Stimulated activated CD4-positive, alpha-beta T cell treated with anti-CD3 and anti-CD28 coated beads, Interleukin-4, amount 100 ng/mL, for 4 hours (primary cell): ENCODE measurements at places on chromosomes 1 and 21.

DNA sequence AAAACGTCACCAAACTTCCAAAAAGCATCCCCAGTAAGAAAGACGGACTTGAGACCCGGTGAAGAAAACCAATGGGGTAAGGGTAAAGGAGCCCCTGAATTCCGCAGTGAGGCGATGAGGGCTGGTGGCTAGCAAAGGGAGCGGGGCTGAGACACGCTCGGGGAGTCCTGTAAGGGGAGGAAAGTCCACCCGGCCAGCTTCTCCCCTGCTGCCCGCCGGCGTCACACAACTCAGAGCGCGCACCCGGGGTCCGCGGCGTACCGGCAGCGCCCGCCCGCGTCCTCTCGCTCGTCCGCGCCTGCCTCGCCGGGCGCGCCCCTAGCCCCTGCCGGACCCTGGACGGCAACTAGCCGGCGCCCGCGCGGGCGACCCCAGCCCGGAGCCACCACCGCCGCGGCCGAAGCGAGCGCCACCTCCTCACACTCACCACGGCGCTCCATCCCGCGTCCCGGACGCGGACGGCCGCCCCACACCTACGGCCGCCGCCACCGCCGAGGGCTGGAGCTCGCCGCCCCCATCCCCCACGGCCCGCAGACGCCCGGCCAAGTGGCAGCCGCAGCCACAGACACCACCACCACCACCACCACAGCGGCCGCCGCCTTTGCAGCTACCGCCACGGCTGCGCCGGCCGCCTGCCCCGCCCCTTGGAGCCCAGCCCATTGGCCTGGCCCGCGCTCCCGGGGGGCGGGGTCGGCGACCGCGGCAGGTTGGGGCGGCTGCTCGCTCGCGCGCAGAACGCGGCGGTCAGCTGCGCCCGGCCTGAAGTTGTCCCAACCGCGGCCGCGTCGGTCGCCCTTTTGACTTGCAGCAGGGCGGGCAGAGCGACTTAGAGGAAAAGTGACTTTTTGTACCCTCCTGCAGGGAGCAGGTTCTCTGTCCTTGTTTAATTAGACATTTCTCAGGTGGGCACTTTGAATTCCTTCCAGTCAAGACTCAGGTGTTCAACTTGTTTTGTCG, 10.0 kb upstream of the ARHGAP29 start:
- DNase-seq: peak; percentile 41

DNA sequence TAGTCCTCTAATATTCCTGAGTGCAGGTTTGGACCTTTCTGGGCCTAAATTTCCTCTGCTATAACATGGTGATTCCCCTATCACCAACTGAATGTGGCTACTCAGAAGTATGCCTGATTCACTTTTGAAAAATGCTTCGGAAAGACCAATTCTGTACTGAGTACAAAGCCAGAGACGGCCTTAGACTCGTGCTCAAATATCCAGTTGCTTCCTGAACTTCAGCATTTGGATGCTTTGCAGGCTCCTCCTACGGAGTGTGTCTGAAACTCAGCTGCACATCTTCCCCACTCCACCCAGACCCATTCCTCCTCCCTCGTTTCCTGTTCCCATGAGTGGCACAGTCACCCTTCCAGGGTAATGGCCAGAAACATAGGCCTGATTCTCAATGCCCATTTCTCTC, 98.4 kb upstream of the GADD45A start:
- DNase-seq: no peak

- DNase-seq: no peak
These were observed 36.8 kb downstream of the HENMT1 start for GRCh38 chr1:108624069-108624468.

DNA sequence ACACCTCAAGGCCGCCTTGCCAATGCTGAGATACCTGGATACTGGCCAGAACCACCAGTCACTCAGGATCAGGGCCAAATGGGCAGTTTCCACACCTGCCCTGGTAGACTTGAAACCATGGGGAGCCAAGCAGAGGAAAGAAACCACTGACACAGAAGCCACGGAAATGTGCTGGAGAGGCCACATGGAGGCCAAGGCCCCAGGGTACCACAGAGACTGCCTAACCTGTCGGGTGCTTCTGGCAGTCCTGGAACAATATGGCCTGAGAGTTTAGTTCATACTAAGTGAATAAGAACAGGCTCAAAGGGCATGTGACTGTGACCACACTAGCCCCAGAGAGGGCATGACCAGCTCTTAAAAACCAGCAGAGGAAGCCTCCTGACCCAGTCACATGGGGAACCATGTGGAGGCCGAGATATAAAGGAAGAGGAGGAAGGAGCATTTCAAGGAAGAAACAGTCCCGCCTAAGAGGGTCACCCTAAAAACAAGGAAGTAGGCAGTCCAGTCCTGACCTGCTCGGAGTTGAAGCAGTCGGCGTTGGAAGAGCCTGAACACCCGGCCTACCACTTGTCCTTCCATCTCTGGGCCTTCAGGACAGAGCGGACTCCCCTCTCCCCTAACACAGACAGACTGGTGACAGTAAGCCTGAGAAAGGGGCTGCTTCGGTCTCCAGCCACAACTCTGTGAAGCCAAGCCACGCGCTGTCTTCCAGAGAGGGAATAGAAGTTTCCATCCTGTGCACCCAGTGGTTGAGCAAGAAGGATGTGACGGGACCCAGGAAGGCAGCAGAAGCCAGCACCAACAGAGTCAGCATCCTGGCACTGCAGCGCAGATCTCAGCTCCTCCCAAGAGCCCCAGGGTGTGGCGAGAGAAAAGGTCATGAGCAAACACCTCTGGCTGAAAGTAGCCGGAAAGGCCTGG, at the start of gene DENND2D:
Gene DENND2D (minus strand): TSS at position 766 of the 921 bp plus-strand sequence. CDS start 187 bp downstream, at position 579.
- peak; percentile 64 for DNase-seq

GRCh38 chr1:178651742-178652141, 73.3 kb upstream of the RALGPS2 start:
- no peak for DNase-seq

- peak; percentile 6 for DNase-seq
These were observed 765 bp upstream of the BMP8A start for GRCh38 chr1:39490596-39491145.

DNA sequence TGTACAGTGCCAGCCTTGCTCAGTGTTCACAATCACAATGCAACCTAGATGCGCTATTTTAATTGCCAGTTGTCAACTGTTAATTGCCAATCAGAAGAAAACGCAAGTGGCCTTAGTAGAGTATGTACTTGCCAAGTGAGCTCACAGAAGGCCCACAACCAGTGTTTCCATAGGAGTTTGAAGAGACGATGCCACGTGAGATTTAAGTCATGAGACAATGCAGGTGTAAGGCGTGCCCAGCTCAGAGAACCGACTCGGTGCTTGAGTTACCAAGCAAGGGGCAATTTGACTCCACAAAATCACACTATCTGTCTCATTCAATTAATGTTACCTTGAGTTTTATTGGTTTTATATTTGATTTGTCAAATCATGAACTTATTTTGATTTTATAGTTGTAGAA, 65.6 kb downstream of the TEX35 start:
- DNase-seq: no peak

- no peak for DNase-seq
These were observed 59.4 kb upstream of the ZBTB18 start for GRCh38 chr1:243991650-243992049.

GRCh38 chr1:186420311-186420710, 40.6 kb downstream of the PDC start:
- no peak for DNase-seq

- no peak for DNase-seq
These were observed 76.2 kb downstream of the SKI start for GRCh38 chr1:2304282-2304681.

GRCh38 chr21:32347977-32348376, 44.8 kb downstream of the URB1 start:
- no peak for DNase-seq

GRCh38 chr1:193516755-193517388, 330.5 kb upstream of the B3GALT2 start:
- DNase-seq: no peak

DNA sequence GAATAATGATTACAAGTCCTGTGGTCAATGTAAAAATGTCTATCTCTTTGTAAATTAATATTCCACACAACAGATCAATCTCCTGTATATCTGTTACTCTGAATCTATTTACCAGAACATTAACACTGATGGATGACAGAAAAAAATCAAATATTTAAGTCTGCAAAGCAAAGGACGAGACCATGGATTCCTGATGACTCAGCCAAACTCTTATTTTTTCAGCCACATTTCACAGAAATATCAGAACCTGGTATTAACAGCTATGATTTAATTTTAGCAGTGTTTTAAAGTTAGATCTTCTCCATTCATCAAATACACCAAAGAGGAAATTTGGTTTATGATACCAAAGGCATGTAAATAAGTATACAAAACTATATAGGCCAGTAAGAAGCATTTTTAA, 46.1 kb downstream of the FAF1 start:
- no peak for DNase-seq

GRCh38 chr1:1034439-1034781, 14.5 kb downstream of the AGRN start:
- DNase-seq: no peak
